Putamen (tissue), 1 donor: ENCODE measurements at places on chromosomes 2 and 18.

- no peak for DNase-seq
These were observed 19.5 kb upstream of the TSPYL6 start for GRCh38 chr2:54275541-54275940.

- no peak for DNase-seq
These were observed 203.7 kb downstream of the SETBP1 start for GRCh38 chr18:44884431-44884830.

DNA sequence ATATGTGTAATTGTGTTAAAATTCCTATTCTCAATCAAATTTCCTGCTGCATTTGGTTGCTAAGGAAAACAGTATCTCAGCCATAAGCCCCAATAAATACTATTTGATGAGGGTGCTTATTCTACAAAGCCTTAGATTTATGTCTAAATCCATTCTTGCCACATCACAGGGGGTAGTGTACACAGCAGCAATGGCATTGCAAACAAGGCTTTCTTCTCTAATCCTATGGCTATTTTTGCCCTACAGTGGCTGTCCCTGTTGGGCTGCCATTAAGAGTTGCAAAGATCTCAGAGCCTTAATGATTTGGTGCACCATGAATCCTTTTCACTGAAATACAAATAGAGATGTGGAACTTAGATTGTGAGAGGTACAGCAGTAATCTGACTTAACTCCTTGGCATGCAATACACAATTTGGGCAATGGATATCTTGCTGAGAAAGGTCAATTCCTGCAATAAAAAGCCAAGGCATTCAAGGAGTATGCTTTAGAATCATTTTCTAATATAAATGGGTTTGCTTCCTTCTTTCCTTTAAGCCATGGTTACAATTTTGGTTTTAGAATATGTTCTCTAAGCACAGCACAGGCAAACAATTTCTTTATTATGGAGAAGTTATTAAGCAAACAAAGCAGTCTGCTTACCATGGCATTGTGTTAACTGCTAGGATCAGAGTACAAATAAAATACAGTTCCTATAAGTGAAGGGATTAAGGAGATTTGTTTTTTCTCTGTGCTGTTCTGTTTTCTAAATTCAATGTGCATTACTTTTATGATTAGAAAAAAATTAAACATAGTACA lies 69.8 kb upstream of the CD302 start:
- no peak for DNase-seq

- DNase-seq: no peak
These were observed 245.1 kb downstream of the KCNS3 start for GRCh38 chr2:18123577-18123976.

DNA sequence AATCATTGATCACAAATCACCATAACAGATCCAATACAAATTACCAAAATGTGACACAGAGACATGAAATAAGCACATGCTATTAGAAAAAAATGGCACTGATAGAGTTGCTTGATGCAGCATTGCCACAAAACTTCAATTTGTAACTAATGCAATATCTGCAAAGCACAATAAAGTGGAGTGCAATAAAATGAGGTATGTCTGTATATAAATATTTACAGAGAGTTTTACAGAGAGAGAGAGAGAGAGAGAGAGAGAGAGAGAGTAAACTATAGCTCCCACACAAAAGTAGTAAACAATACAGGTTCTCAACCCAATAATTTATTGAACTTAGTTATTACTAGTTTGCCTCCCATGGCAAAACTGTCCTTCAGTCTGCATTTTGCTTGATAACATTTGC lies 1807.0 kb downstream of the SUCLG1 start:
- no peak for DNase-seq

DNA sequence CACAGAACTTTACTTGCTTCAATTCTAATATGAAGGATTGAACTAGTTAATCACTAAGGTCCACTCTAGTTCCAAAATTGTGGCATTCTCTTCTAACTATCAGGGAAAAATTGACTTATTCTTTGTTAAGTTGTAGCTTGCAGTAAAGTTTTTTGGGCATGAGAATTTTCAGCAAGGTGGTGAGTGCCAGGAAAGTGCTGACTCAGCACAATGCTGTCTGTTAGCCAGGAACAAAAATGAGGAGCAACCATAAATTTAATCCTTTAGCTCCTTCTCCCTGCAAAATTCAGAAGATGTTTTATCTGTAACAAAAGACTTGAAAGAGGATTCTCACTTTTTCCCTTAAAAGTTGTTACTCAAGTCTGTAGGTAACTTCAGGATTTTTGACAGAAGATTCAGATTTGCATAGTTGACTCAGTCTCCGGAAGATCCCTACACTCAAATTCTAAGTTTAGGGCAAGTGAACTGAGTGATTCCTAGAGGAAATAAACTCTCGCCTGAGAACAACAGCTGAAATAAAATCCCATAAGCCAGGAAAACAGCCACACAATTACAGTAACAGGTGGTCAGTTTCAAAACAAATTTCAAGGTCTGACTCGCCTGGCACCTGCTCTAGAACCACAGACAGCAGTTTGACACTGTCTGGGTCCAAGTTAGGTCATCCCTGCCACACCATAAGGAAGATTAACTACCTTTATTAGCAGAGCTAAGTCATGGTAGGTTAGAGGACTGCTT lies 20.2 kb upstream of the DARS1 start:
- DNase-seq: no peak
